Thyroid gland (tissue), 4 donors: ENCODE measurements at places on chromosomes 12 and 14. TPM values are rescaled to one million over a fixed set of nuclear protein-coding genes. Genes with fewer than 3 reads are reported as not detected.
A peak's percentile ranks its signal among the peaks of the same experiment; 100 is the strongest.

RND1 gene
- 1.9 TPM for total RNA-seq

DNA sequence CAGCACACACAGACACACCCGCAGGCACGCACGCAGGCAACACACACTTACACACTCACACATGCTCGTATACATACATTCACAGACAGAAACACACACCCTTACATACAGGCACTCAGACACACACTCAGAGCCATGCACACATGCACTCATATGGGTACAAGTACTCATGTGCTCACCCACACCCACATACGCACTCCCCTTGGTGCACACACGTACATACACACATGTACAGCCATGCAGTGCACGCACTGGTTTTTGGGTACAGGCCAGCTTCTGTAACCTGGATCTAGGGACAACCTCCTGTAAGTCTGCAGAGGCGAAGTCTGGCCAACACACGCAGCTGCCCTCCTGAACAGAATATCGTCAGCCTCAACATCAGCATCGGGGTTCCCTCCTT lies 221.3 kb upstream of the RTL1 start:
- no peaks in the 10 kb centered on the region for H3K4me1 ChIP-seq
- no peak overlapping the region for H3K27ac ChIP-seq
- no peak overlapping the region for H3K4me3 ChIP-seq
- no peaks in the 10 kb centered on the region for H3K27me3 ChIP-seq

- H3K4me3 ChIP-seq = no peak overlapping the region
- DNase-seq = no peak
- H3K4me1 ChIP-seq = no peaks in the 10 kb centered on the region
- H3K36me3 ChIP-seq = no peaks in the 10 kb centered on the region
Measured at GRCh38 chr12:59452259-59452658, 143.6 kb upstream of the SLC16A7 start.

GRCh38 chr12:2963154-2963759 lies 4.1 kb downstream of the TEAD4 start:
- H3K4me3 ChIP-seq = no peak overlapping the region
- peak overlapping the region; percentile 55 for H3K27ac ChIP-seq
- no peaks in the 10 kb centered on the region for H3K27me3 ChIP-seq
- H3K4me1 ChIP-seq = peaks cover 15% of the 10 kb centered on the region
- DNase-seq = peak; percentile 44

- no peaks in the 10 kb centered on the region for H3K36me3 ChIP-seq
- peak overlapping the region; percentile 11 for H3K27ac ChIP-seq
- peaks cover 52% of the 10 kb centered on the region for H3K4me1 ChIP-seq
- no peaks in the 10 kb centered on the region for H3K27me3 ChIP-seq
Measured at GRCh38 chr12:49872381-49872780, 29.5 kb upstream of the BCDIN3D start.

GRCh38 chr14:60163693-60164092 lies 1.5 kb downstream of the DHRS7 start:
- no peaks in the 10 kb centered on the region for H3K36me3 ChIP-seq
- no peaks in the 10 kb centered on the region for H3K27me3 ChIP-seq
- no peak overlapping the region for H3K4me3 ChIP-seq
- peaks cover 18% of the 10 kb centered on the region for H3K4me1 ChIP-seq
- DNase-seq = no peak
- H3K27ac ChIP-seq = no peak overlapping the region

DNA sequence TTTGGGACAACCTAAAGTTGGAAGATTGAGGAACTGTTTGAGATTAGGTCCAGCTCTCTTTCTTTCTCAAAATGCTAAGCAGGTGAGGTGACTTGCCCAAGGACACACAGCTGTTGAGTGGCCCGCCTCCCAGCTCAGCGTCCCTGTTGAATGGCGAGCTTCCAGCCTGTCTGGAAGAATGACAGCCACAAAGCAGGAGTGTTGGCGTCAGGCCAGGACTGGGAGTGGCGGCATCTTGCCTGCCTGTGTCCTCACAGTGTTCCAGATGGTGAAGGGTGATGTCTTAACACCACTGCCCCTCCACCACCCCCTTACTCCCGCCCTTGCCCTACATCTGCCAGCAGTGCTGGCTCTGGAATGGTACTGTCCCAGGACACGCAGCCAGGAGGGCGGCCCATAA lies 4.4 kb upstream of the CEBPE start:
- H3K27me3 ChIP-seq = no peaks in the 10 kb centered on the region
- peak; percentile 69 for DNase-seq
- H3K36me3 ChIP-seq = peaks cover 6% of the 10 kb centered on the region
